ENCODE measurements at places on chromosomes 16 and 17.

- DNase-seq: no peak
These were observed 64.4 kb downstream of the KSR1 start for GRCh38 chr17:27520491-27521185.

GRCh38 chr17:81153340-81153803, 11.9 kb upstream of the PVALEF start:
- peak; percentile 46 for DNase-seq

DNA sequence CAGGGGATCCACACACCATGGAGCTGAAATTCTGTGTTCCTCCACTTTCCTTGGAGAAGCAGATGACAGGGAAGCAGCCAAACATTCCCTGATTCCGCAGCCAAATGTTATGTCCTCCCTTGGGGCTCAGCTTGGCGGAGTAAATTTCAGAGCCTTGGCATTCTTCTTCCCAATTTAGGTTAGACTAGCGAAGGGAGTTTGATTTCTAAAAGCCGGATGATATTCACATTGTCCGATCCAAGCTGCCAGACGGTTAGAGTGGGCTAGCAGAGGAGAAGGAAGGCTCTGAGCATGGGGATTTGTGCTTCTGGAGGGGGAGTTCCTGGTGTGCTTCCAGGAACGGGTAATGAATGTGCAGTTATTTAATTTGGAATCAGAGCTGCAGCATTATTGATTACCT, 380.4 kb upstream of the EEF2KMT start:
- no peak for DNase-seq

GRCh38 chr17:8679126-8679525, 48.6 kb upstream of the MYH10 start:
- no peak for DNase-seq

GRCh38 chr17:30520436-30520835, 43.2 kb downstream of the GOSR1 start:
- no peak for DNase-seq

DNA sequence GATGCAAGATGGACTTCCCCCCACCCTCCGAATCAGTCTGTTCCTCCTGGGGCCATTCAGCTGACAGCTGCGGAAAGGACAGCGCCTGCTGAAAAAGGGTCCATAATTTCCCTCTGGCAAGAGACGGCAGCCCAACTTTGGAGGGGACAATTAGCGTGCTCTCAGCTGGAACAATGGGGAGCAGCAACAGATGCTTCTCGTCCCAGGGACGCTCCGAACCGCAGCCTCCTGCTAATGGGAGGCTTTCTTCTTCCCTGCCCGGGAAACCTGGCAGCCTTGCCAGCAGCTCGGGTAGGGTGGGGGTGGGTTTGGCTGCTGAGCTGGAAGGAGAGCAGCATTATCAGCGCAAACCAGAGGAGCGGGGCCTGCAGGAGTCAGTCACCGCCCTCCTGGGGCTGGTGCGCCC, 500.0 kb upstream of the SALL1 start:
- no peak for DNase-seq

DNA sequence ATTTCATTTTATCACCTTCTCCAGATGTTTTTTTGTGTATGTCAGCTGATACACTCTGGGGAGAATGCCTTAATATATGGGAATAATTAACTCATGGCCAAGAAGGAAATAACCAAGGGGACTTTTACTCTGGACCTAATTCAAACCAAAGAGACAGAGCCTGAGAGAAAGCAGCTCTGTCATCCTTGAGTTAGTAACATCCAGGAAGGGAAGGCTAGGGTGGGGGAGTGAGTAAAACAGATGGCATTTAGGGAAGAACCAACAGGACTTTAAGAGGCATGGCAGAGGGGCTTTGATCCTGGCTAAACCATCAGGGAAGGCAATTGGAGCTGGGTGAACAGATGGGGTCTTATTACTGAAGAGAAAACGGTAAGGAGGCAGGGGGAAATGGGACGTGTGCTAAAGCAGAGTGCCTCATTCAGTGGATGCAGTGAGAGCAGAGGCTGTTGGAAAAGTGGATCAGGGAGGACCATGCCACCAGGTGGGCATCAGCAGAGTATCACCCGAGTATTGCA, 2.5 kb upstream of the SMPD3 start:
- DNase-seq: no peak

All from CD4-positive, alpha-beta T cell treated with Interleukin-17A for 1 hour (primary cell).